Posterior vena cava (tissue), 2 donors: ENCODE measurements at places on chromosomes 6 and 20. TPM values are rescaled to one million over a fixed set of nuclear protein-coding genes. Genes with fewer than 3 reads are reported as not detected.

GRCh38 chr20:55031971-55032370, 556.6 kb downstream of the DOK5 start:
- DNase-seq, result no peak

- no peak for DNase-seq
Measured at GRCh38 chr6:14612016-14612980, 494.7 kb downstream of the CD83 start.

DNA sequence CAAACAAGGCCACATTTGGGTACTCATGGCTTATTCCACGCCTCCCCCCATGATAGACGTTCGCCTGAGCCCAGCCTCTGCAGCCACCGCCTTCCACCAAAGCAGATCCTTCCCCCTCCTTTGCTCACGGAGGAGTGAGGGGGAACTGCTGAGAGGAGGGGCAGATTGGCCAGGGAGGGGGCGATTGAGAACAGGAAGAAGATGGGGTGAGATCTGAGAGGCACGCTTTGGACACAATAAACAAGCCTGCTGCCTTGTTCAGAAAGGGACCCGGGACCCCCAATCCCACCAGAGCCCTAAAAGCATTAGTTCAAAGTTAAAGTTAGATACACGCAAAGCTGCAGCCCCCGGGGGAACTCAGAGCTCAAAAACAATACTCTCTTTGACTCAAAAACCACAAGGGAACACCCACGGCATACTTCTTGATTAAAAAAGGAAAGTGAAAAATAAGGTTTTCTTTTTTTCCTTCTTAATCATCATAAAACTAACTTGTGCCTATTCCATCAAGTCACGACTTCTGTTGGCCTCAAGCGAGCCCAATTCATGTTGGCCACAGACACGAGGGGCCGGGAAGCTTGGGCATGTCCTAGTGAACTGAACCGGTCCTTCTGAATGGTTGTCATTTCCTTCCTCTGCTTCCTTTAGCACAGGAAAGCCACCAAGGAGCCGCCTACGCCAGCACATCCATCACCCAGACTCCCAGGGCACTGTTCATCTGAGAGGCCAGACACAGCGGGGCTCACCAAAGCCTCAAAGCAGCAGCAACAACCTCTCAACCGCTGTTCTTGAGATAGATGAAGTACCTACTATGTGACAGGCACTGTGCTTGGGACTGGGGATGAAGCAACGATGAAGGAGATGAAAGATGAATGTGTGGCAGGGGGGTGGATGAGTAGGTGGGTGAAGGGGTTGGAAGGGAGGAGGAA, 44.7 kb downstream of the NFATC2 start:
- DNase-seq, result no peak

DEF6 gene
- 6.0 TPM for total RNA-seq

TMEM242 gene
- total RNA-seq, result 11.8 TPM

DNA sequence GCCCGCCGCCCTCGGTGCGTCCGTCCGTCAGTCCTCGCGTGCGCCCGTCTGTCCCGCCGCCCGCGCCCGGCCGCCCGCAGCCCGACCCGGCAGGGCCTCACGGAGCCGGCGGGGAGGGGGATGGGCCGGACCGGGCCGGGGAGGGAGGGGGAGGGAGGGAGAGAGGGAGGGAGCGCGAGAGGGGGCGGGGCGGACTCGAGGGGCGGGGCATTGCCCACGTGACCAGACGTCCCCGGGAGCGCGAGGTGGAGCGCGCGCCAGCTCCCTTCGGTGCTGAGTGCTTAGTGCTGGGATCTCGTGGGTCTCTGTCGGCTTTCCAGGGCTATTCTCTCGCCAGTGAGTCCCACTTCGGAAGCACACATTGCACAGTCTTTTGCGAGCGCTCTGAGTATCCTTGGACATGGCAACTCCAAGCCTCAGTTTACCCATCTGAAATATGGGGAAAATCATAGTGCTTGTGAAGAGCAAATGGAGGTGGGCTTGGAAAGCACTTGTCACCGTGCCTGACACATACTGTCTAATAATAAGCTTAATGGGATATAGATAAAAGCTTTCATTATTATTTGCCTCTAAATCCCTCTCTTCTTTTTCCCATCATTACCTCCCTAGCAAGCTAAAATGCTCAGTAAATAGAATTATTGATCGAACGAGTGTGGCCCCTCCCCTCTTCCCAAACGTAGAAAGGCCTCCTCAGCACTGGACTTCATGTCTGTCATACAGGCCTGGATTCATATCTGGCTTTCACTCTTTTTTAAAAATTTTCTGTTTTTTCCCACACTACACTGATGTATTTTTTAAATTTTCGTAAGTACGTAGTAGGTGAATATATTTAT, at the start of gene NCOA6:
TSS of gene NCOA6 (minus strand) at position 122 of the 833 bp plus-strand sequence. CDS start 43,296 bp downstream, outside the sequence.
- DNase-seq, result peak; percentile 96

DNA sequence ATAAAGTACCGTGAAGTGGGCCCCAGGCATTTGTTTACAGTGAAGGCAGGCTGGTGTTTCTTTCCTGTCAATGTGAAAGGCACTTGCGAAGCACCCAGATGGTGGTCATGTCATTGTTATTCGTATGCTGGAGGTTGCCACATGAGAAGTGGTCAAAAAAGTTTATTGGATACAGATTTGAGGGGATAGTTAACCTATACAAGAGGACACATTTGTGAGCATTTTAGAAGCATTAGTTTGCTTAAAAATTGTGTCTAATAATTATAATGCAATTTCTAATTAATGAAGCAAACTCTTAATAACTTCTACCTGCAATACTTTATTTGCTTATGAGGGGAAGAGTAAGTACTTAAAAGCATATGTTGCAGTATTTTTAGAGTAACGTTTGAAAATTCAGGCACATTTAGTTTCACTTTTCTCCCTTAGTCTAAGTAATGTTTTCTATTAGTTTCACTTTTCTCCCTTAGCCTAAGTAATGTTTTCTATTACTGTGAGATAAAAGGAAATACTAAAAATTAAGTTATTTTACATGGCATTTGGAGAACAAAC, 120.7 kb upstream of the CLDN20 start:
- DNase-seq, result no peak

CRISP3 gene
- total RNA-seq, result 0.10 TPM

GRCh38 chr20:258963-259362, 1.4 kb downstream of the DEFB132 start:
- no peak for DNase-seq

TREM1 gene
- 3.8 TPM for total RNA-seq

DNA sequence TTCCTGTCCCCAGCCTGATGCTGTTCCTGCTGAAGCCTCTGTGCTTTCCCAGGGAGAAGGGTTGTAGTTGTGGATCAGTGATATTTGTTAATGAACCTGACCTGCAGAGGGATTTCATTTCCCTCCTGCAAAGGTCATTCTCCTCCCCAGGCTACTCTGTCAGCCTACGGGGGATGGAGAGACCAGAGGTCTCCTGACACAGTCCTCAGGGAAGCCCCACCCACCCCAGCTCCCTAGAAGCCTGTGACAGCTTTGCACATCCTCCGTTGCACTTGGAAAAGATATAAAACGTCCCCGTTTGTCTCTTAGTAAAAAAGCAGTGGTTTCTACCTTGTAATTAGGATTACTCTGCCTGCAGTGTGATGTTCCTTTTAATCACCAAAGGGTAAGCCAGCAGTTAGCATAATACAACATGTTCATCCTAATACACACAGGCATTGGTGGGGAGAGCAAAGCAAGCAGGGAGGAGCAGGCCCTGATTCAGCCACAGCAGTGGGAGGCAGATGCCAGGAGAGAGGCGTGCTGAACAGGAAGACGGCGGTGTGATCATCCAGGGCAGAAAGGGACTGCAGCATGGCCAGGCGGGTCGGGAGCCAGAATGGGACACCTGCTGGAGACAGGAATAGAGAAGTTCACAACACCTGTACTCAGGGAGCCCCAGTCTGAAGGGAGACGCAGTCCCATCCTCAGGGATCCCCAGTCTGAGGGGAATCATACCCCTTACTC, 293.5 kb downstream of the LRFN2 start:
- no peak for DNase-seq

CPXM1 gene
- 9.6 TPM for total RNA-seq

- no peak for DNase-seq
Measured at GRCh38 chr6:143747347-143747842, 69.6 kb downstream of the PHACTR2 start.

GRCh38 chr20:53736757-53737395, 143.2 kb upstream of the ZNF217 start:
- DNase-seq, result no peak

DNA sequence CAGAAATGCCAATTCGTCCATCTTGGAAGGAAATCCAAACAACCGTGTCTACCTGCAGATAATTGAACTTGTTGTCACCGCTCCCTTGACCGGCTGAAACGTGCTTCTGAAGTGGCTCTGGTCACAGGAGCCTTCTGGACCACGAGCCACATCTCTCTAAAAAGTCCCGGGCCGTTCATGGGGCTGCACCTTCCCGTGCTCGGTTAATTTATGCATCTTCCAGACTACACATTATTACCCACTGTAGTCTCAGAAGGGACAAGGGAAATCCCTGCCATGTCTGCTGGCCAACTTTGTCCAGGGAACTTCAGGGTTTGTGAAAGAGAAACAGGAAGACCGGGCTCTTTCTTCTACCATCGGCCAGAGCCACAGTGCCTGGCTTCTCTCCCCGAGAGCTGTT, 63.4 kb upstream of the MPC1 start:
- DNase-seq, result no peak

GRCh38 chr20:51837876-51838420, 35.6 kb upstream of the SALL4 start:
- DNase-seq, result no peak

ADGRF4 gene
- 0.10 TPM for total RNA-seq

PI3 gene
- not detected for total RNA-seq

GRCh38 chr6:82569022-82569421, 205.4 kb downstream of the TPBG start:
- DNase-seq, result no peak

ADRM1 gene
- 60.9 TPM for total RNA-seq
